ENCODE measurements at places on chromosomes 7 and 10.

- peak; percentile 56 for DNase-seq
Measured at GRCh38 chr10:69318867-69319727, 40.8 kb downstream of the HK1 start.

DNA sequence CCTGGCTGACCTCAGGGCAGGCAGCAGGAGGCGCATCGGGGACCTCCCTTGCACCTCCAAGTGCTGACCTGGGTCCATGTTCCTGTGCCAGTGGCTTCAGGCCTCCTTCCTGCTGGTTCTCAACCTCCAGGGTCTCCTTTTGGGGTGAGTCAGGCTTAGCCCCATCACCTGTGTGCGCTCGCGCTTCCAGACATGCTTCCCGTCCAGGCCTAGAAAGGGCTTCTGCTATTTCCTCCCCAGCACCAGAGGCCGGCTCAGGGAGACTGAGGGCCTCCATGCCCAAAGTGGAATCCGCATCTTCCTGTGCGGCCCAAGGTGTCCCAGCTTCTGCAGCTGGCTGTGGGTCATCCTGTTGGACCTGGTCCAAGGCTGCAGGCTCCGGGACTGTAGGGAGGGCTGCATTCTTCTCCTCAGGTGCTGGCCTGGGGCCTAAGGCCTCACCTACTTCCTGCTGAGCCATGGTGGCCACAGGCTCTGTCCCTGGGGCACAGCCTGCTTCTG is 5.9 kb downstream of the NACAD start:
- DNase-seq = no peak

GRCh38 chr7:116340943-116341907 is 130.9 kb downstream of the TES start:
- no peak for DNase-seq

DNA sequence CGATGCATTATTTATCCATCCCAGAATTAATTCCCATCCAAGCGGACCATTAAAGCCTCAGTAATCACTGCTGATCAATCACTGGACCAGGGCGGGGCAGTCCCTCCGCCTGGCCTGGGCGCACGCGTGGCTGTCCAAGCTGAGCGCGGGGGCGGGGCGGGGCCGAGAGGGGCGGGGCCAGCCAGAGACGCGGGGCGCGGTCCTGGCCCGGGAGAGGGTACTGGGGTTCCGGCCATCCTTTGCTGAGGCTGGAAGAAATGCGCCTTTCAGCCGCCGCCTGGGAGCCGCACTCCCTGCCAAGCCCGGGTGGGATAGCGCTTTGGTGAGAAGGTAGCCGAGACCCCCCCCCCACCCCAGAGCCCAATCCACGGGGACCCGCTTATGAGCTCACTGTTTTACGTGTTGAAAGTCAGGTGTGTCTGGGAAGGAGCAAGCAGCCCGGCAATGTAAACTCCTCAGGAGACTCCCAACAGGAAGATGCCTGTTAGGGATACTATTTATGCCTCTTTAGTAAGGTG is at the start of gene ARHGAP22:
Gene ARHGAP22 (minus strand): TSS at position 83 of the 518 bp plus-strand sequence. CDS start 277 bp downstream, outside the sequence.
- DNase-seq = peak; percentile 44

DNA sequence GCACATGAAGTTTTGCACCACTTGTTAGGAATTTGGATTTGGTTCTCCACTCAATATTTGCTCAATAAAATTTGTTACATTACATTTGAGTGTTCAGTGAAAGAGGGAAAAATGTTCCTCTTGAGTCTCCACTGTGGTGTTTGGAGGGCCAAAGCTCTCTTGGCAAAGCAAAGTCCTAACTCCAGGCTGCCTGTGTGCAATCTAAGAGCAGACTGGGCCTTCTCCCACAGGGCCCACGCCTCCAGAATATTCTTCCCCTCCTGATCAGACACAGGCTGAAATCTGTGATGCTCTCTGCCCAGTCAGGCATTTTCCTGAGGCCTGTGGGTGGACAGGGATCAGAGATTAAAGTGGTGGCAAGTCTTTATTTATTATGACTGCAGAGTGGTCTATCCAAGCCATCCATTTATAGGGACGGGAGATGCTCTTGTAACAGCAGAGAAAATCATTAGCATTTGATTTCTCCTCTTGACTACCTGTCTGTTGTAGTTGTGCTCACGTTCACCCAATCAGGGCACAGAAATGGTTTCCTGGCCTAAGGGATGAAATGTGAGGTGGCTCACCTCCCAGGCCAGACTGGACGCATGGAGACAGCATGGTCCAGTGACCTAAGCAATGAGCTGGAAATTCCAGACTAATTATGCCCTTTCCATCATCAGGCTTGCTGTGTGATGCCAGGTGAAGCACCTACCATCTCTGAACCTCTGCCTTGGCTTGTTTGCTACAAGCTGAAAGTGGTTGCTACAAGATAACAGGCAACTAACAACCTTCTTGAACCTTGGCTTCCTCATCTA is 147.1 kb upstream of the NRBF2 start:
- no peak for DNase-seq

DNA sequence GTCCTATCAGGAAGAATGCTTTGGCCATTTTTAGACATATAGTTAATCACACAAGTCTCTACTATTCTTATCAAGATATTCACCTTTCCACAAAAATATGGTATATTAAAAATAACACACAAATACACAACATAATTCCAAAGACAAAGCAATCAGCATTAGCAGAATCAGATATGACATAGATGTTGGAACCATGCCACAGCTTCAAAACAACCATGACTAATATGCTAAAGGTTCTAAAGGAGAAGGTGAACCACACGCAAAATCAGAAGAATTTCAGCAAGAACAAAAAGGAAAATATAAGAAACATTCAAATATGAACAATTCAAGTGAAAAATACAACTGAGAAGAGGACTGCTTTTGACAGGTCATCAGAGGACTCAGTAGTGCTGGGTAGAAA is 670.2 kb upstream of the SORCS1 start:
- DNase-seq = no peak

DNA sequence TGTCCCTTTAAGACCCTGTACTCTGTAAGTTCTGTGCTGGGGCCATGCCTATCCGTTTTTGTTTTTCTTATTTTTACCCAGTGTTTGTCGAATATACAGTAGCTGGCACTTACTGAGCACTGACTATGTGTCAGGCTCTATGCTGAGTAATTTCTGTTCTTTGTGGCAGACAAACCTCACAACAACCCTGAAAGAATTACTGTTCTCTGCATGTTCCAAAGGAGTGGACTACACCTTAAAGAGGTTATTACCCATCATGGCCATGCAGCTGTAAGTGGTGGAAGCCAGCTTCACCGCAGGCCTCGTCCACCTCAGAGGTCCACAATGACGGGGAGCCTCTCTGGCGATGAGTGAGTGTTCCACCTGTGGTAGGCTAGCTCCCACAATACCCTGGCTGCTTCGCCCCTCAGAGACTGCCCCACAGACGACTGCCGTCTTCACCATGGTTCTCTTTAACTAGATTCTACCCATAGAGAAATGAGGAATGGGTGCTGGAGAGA is 30.1 kb upstream of the RBM20 start:
- DNase-seq = no peak

GRCh38 chr10:58209669-58210068 is 58.0 kb downstream of the IPMK start:
- DNase-seq = peak; percentile 2

- no peak for DNase-seq
Measured at GRCh38 chr10:642186-642890, 47.1 kb downstream of the DIP2C start.

GRCh38 chr7:12647364-12648219 is 39.8 kb upstream of the ARL4A start:
- peak; percentile 37 for DNase-seq

- no peak for DNase-seq
Measured at GRCh38 chr7:140276001-140276400, 99.2 kb upstream of the KDM7A start.

GRCh38 chr7:151745706-151746105 is 131.2 kb downstream of the PRKAG2 start:
- DNase-seq = no peak

DNA sequence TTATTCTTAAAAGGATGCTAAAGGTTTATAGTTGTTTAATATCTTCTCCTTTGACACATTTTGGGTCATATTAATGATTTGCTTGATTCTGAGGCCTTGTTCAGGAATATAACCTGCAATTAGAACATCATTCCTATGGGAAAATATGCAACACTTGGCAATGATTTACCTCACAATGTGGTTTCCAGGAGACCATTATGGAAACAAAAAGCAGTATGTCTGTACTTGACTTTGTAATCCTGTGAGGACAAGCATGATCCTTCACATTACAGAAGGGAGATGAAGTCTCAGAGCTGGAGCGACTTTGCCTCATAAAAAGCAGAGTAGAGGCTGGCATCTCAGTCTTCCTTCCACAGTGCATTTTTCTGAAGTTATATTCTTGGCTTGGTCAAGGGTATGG is 57.0 kb upstream of the CDCA7L start:
- no peak for DNase-seq

DNA sequence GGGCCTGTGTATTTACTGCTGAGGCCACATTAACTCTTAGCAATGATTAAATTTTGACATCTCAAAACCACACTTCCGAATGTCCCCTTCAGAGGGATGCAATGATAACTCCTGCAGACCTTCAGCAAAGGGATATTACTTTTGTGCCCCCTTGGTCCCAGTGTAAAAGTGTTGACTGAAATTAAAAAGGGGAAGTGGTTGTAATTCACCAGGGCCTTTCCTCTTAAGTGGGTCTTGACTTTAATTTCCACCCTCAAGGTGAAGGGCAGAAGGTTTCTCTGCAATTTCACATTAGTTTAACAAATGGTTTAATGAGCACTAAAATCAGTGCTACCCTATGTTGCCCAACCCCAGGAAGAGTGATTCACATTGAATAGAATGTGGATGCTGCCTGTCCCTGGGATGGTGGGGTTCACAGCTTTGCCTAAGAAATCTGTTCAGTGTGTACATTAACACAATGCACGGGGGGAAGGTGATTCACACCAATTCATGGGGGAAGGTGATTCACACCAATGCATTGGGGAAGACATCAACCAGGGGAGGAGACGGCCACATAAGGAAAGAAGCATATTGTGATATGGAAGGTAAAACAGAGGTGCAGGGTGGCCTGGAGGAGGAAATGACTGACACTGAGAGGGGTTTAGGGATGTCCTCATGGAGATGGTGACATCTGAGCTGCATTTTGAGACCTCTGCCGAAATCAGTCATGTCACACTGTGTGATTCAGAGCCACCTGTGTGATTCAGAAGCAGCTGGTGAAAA is 19.4 kb upstream of the TNS3 start:
- peak; percentile 95 for DNase-seq

All from fibroblast of skin of abdomen (primary cell).